ENCODE measurements at places on chromosomes 5 and 9. TPM values are rescaled to one million over a fixed set of nuclear protein-coding genes. Genes with fewer than 3 reads are reported as not detected.
A peak's percentile ranks its signal among the peaks of the same experiment; 100 is the strongest.

- DNase-seq, result no peak
Measured at GRCh38 chr5:13574574-13574973, 369.9 kb downstream of the DNAH5 start.

DNA sequence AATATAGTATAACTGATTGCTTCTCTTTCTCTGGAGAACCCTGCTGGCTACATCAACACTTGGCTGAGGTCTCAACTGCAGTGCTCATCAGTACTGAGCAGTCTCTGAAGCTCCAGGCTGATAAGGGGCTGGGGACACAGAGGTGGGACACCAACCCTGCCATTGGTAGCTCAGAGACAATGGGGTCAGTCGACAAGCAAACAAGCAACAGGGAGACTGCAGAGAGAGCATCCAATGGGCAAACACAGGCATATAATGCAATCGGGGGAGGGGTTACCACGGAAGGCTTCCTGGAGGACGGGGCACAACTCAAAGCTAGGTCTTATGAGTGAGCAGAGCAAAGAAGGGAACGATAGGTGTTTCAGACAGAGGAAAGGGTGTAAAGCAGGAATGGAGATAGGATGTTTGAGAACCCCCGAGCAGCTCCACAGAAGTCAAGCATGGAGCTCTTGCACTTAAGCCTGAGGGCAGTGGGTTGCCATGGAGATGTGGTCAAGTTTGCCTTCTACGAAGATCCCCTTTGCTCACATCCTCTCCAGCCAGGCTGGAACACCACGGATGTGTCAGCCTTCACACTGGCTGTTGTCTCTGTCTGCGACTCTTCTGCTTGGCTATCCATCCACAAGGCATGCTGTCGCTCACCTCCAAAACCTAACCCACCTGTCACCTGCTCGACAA, 21.5 kb upstream of the AKNA start:
- DNase-seq, result no peak

DNA sequence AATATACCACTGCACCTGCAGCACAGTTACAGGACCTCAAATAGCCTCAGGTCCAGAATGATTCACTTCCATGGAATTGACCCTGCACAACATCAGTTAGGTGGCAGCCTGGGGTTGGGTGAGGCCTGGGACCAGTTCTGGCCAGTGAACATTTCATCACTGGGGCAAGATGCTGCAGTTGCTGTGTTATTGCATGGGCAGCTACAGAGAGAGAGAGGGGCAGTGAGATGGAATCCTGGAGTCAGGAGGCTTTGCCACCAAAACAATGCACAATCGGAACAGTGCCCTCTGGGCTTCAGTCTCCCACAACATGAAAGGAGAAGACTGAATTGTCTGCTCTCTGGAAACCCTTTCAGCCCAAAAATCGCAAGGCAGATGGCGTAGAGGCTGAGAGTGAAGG, 51.8 kb downstream of the SH3TC2 start:
- DNase-seq, result no peak

GRCh38 chr9:127136880-127137639, 14.6 kb upstream of the ANGPTL2 start:
- DNase-seq, result peak; percentile 30

Gene PCDHGA7
- total RNA-seq, result 0.07 TPM

Gene BTNL8
- 1.7 TPM for total RNA-seq

Gene ELL2
- 81.8 TPM for total RNA-seq

- DNase-seq, result no peak
Measured at GRCh38 chr9:94086486-94087345, 2.5 kb downstream of the PTPDC1 start.

DNA sequence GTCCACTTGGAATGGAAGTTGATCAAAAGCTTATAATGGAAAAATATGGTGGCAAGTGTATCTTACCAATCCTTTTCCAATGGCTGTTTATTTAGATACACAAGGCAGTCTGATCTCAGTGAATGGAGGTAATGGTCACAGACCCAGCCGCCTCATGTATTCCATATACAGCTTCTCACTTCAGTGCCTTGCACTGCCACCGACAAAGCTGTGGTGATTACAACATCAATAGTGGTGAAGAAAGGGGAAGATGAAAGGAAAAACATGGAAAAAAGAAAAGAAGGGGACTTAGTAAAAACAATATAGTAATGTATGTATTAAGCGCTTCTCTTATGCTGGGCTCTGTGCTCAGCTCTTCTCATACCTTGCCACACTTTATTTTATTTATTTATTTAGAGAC, 297.3 kb upstream of the RASA1 start:
- DNase-seq, result no peak

- no peak for DNase-seq
Measured at GRCh38 chr5:109759306-109759705, 69.6 kb downstream of the MAN2A1 start.

Gene NNT
- total RNA-seq, result 115 TPM

GRCh38 chr5:147685993-147686392, 96.5 kb downstream of the JAKMIP2 start:
- no peak for DNase-seq

- DNase-seq, result no peak
Measured at GRCh38 chr9:96085491-96086143, 210.1 kb downstream of the ERCC6L2 start.

DNA sequence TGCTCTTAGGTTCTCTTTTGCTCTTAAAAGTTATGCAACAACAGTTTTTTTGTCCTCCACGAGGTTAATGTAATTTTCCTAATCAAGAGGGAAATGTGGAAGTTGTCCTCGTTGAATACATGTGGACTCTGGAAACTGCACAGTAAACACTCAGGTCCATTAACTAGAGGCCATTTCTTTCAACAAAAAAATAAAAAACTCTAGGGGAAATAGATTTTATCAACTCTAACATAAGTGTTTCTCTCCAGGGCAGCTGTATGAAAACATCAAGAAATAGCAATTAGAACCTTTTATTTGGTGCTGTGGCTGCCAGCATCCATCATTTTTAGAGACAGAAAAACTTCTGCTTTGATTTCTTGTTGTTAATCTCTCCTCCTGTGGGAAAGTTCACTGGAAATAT, 288.6 kb downstream of the ICE1 start:
- DNase-seq, result no peak

GRCh38 chr9:137534256-137535119, 15.7 kb downstream of the PNPLA7 start:
- no peak for DNase-seq

DNA sequence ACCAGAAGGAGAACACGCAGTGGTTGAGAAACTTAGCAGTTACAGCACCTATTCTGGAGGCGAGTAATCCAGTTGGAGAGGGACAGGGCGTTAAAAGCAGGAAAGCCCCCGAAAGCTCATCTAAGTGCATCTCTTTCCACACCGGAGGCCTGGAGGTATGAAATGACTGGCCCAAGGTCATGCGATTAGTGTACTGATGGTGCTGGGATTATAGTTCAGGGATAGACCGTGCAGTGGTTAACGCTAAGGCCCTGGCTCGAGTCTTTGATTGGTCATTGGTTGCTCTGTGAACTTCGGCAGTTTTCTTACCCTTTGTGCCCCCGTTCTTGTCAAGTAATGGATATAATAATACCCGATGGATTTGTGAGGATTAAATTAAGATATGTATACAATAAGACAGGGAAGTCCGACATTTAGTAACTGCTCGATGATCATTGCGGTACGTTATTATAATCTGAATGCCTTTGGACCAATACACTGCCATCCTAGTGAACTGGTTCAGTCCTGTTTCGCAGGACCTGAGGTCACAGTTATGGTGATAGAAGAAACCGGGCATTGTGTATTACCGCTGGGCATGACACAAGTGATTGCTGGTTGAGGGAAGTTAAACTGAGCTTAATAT, 960 bp downstream of the CANX start:
- peak; percentile 77 for DNase-seq

Gene CDKN2B
- total RNA-seq, result 0.93 TPM

- no peak for DNase-seq
Measured at GRCh38 chr9:121450241-121450640, 49.4 kb downstream of the GGTA1 start.

- DNase-seq, result no peak
Measured at GRCh38 chr5:173785400-173785799, 102.7 kb upstream of the CPEB4 start.

Gene SELENOP
- total RNA-seq, result 0.12 TPM

Gene MORN5
- not detected for total RNA-seq

Gene SLC6A18
- total RNA-seq, result not detected

DNA sequence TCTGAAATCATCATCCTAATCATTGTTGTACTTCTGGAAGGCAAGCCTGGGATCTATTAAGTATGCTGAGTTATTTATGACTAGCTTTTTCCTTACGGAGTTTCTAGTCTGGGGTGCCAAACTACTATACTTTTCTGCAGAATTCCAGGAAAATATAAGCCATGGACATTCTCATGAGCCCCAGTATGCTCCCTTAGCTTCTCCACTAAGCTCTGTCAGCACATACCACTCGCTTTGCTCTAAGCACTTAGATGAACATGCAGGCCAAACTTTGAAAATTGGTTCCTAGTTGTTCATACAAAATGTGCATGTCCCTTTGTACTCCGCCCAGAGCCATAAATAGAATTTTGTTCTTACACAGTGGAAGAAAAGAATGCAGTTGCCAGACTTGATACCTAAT, 284.6 kb downstream of the ARRDC3 start:
- DNase-seq, result no peak

DNA sequence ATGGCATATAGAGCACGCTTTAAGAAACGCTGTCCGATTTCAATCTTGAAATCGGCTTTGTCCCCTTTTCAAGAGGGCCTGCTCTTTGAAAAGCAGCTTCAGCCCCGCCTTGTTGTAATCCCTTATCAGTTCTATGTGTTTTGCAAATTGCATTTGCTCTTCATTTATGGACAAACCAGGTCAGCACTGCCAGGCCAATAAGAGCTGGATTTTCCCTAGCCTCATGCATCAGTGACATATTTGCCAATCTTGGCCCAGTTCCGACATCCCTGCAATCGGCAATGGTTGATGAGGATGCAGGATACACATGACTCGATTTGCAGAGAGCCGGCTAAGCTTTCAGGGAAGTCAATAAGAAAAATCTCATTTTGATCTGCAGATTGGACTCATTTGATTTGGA, 529.1 kb upstream of the CLINT1 start:
- no peak for DNase-seq

DNA sequence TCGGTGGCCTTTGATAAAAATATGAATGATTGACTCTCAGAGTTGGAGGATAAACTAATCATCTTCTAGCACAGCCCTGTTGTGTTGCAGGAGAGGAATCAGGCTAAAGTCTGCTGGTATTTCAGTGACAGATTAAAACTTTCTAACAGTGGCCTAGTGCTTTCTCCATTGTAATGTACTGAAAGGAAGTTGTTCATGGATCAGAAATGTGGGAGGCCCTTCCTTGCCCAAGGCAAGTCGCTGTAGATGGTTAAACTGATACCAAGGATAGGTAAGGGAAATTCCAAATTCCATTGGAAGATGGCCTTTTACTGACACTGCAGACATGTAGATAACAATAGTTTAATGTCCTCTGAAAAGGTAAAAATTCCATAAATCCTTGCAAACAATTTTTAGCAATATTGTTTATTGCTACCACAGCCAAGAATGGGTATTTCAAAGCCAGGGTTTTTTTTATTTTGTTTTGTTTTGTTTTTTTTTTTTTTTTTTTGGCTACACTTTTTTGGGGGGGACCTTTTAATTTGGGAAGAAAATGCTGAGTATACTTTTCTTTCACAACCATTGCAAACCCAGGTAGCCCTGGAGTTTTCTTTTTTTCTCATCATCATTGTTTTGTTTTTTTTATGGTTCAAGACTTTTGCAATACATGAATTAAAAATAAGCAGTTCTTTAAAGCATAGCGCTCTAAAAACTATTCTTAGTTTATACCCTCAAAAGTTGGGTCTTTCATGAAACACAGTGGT, 35.5 kb downstream of the WDR36 start:
- no peak for DNase-seq

Gene PCDHGA3
- total RNA-seq, result 0.15 TPM

DNA sequence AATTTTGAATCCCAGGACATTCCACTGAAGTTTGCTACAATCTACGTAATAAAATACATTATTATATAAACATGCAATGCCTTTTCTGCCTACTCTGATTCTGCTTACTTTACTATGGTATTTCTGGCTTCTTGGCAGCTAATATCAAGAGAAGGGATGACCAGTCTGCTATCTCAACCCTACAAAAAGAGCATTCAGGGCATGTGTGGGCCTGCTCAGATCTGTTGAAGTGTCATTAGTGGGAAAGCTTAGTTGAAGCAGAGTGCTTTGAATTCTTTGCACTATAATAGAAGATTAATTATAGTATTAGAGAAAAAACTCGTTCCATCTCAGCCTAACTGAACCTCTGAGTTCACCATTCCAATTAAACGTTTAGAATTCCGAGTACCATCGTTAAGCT, 339.5 kb upstream of the ISL1 start:
- no peak for DNase-seq

Gene KIF12
- total RNA-seq, result not detected

DNA sequence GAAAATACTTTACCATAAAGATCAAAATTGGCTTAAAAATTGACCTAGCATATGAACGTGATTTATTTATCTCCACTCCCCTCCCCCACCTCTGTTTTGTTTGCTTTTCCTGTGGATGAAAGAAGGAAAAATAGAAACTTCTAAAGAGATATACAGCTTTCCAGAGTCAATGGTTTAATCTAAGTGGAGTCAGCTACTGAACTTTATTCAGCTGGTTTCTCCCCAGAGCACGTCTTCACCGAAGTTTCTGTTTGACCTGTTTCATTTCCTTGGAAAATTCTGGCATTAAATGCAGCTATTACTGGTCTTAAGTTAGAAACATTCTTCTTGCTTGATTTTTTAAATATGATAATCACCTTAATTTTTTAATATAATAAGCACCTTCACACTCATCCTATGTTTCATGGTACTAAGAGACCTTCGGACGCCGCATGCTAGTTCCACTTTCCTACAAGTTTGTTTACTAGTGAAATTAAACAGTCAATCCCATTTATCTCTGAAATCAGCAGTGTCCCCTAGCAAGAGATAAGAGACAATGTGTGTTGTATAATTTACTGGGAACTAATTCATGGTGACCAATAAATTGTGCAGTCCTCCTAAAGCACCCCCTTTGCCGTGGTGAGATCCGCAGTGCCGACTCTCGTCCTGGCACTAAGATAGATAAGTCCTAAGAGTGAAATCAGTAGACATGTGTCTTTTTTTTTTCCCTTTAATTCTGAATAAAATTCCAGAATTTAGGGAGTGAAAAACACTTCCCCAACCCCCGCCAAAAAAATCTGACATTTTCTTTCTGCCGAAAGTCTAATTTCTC, 89.9 kb downstream of the ARL15 start:
- no peak for DNase-seq

DNA sequence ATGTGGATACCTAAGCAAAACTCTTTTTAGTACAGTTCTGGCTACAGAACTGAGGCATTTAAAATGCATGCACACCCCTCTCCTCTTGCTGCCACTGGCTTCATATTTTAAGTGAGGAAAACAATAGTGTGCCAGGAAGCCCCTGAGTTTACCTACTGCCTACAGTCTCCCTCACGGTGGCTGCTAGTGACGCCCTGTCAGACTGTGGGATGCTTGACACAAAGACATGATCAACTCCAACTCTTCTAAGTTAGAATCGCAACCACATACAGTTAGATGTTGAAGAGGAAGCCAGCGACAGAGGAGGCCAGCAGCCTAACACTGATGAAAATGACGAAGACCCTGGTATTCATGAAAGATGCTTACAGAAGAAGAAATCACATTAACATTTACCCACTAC, 1.3 kb downstream of the SEC16A start:
- peak; percentile 55 for DNase-seq

Data from activated CD8-positive, alpha-beta memory T cell treated with anti-CD3 and anti-CD28 coated beads, Interleukin-2, amount 10 ng/mL, durations not matched to agents 7 days and 5 days (primary cell).